Activated CD4-positive, alpha-beta T cell treated with anti-CD3 and anti-CD28 coated beads, Interleukin-2, amount 50 U/mL, for 1 hour (primary cell): ENCODE measurements at places on chromosomes 5 and 9.

DNA sequence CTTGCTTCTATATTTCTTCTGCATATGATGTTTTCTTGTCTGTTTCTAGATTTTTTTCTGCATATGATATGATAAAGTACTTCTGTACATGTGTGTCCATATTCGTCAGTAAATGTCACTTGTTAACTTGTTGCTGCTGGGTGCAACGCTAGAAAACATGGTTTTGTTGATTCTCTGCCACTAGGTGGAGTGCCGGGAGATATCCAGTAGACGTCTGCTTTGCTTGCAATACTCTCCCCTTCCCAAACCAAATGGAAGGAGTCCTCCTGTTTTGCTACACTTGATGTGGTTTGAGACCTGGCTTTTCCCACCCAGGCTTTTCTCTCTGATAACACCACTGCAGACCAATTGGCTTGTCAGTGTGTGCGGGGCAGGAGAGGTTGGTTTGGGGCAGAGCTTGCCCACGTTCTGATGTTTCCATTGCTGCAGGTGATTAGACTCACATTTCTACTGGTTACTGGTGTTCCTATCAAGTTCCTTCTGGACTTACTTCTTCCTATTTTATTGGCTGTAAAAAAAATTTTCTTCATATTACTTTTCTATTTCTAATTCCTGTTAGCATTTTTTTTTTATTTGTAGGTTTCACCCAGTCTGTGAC, 900.0 kb upstream of the CDH10 start:
- no peak for DNase-seq

GRCh38 chr9:1910269-1910811, 104.8 kb upstream of the SMARCA2 start:
- DNase-seq, result no peak

DNA sequence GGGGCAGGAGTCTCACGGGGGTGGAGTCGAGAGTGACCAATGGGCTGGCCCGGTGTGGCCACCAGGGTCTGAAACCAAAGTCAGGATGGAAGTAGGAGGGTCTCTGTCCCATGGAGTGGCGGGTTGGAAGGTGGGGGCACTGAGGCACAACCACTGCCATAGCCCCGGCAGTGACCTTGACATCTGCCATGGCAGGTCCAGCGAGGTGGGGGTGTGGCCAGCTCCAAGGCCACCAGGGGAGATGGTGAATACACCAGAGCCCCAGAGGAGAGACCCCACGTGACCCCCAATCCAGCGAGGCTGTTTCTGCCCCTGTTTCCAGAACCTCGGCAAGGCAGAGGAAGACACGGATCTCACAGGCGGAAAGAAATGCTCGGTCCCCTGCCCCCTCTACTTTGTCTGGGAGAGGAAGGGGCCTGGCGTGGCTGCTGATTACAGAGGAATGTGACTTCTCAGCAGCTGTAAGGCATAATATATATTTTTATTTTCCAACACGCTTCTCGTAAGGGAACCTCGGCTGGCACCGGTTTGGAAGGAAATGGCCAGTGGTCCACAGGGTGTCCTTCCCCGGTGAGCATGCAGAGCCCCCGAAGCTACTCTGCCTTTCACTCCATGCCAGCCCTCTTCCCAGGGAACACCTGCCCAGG, 105.7 kb upstream of the SARDH start:
- no peak for DNase-seq

- DNase-seq, result no peak
Observed at GRCh38 chr9:114746591-114747346, 59.1 kb downstream of the TNFSF15 start.

DNA sequence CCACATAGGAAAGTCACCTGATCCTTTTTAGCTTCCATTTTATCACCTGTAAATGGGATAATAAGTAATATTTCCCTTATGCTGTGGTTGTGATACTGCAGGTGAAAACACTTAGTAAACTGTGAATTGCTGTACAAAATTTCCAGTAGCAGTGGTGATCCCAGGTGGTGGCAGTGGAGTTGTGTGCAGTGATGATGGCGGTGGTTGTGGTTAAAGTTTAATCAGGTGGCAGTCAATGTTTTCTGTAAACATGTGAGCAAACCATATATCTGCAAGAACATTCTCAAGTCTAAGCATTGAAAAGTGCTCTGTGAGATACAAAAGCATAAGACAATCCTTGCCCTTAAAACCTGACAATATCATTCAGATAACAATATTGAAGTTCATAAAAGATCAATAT, 480.2 kb downstream of the RASEF start:
- no peak for DNase-seq

- DNase-seq, result peak; percentile 57
Observed at GRCh38 chr9:131500939-131501541, 1.7 kb upstream of the POMT1 start.

DNA sequence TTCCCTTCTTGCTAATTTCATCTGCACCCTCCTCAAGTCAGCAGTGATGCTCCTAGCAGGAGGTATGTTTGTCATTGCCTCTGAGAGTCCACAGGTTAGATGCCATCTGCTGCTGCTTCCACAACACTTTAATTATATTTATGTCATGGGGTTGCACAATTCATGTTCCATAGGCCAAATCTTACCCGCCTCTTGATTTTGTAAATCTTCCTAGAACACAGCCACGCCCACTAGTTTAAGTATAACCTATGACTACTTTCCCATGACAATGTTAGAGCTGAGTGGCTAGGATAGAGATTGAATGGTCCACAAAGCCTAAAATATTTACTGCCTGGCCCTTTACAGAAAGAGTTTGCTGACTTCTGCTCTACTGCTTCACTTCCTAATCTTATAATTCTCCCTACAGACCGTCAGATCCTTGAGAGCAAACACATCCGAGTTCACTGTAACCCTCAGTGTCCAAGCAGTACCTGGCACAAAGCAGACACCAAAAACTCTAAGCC, 21.1 kb downstream of the LIFR start:
- no peak for DNase-seq

DNA sequence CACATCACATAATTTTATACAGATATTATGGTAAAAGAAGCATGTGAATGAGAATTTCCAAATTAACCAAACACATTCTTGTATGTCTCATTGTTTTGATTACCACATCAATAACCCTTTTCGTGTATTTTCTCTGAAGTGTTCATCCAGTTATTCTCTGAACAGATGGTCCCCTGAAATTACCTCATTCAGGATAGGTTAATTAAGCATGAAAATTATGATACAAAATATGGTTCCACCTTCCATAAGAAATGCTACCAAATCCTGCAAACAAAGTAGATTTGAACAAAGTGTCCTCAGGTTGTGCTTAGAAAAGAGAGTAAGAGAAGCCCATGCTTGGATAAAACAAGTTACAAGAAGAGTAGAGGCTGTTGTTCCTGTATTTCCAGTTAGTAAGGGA, 83.1 kb upstream of the LMNB1 start:
- no peak for DNase-seq

DNA sequence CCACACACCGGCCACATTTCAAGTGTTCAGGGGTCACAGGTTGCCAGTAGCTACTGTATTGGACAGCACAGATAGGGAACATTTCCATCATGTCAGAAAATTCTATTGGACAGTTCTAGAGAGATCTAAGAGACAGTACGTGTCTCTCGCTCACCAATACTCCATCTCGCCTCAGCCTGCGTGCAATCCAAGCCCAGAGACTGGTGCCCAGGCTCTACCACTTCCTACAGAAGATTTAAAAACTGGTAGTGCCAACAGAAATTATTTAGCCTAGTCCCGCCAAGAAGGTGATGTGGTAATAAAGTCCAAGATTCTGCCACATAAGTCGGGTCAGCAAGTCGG, 390 bp upstream of the SNX2 start:
- DNase-seq, result no peak

- DNase-seq, result no peak
Observed at GRCh38 chr5:6019612-6020011, 358.7 kb downstream of the MED10 start.

GRCh38 chr5:172658961-172659501, 18.0 kb downstream of the NEURL1B start:
- no peak for DNase-seq
